Fibroblast of lung (primary cell): ENCODE measurements at places on chromosomes 2 and 18.

DNA sequence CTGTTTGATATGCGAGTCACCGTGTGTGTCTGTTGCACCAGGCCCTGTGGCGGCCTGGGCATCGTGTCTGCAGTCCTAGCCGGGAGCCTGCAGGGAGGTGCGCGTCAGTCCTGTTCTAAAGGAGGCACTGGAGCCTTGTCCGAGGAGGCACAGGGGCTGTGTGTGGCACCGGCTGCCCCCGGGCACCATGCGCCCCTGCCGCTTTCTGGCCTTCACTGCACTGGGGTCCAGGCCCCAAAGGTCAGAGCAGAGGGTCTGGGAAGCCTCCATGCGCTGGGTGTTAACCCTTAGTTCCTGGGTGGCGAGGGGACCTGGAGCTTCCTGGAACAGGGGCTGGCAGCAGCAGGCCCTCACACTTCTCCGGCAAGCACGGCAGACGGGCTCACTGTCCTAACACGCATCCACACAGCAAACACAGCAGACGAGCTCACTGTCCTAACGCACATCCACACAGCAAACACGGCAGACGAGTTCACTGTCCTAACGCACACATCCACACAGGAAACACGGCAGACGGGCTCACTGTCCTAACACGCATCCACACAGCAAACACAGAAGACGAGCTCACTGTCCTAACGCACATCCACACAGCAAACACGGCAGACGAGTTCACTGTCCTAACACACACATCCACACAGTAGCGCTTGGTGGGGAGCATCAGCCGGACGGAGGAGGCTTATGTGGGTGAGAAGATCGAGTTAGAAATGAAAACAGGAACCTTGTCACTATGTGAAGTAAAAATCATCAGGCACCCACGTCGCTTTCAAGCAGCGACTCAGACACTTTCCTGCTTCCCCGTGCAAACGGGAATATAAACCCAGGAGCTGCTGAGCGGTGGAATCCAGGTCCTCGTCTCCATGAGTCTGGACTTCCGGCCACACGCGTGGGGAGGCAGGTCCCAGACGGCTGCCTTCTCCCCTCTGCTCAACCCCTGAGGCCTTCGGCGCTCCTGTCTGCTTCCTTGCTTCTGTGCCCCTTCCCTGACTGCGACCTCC lies 65.3 kb downstream of the TPO start:
- DNase-seq, result no peak

GRCh38 chr2:20525041-20526035 lies 78.5 kb downstream of the RHOB start:
- DNase-seq, result peak; percentile 46

DNA sequence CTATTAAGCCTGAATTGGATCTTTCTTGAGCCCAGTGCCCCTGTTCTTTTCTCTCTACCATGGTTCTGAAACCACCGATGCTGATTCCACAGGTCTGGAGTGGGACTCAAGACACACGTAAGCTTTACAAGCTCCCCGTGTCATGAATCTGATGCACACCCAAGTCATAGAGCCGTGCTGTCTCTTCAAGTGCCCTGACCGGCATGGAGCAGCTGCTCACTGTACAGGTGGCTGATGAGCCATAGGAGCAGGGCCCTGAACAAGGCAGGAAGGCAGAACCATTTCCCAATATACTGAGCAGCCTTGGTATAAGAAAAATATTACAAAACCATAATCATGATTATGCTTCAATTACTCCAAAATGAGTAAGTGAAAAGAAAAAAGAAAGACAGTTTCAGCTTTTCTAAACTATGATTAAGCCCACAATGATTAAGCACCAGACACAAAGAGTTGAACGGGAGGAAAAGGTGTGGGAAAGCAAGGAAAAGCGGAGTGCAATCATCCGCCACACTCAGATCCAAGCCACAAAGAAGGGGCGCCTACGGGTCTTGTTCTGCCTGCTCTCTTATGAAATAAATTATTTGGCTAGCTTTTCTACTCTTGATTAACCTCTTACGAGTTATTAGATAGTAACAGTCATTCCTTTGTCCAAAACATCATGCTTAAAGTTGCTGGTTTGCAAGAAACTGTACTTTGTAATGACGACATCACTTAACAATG lies 41.7 kb downstream of the NOL10 start:
- peak; percentile 73 for DNase-seq

- DNase-seq, result peak; percentile 60
These were observed 47.1 kb upstream of the ZFP36L2 start for GRCh38 chr2:43273529-43273928.

DNA sequence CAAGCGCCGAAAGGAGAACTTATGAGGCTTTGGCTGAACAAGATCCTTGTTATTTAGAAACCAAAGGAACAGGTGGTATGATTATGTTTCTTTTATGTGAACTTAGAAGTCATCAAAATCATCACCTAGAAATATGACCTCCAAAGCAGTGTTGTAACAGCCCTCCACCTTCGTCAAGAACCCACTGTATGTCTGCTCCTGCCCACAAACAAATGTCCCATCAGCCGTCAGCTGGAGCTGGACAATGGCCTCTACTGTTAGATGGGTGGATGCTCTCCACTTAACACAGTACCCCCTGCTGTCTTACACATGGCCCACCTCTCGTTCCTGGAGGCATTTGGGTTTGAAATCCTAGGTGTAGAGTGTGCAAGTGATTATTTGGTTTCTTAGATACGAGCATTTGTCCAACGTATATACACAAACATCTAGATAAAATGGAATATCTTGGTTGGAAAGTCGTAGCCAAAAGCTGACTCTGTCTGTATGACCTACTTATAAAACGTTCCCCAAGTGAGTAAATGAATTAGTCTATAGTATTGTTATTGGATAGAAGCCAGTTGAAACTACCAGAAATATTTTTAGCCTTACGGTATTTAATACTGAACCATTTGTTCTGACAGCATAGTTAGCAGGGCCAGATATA lies 113.0 kb downstream of the CRIM1 start:
- peak; percentile 92 for DNase-seq

DNA sequence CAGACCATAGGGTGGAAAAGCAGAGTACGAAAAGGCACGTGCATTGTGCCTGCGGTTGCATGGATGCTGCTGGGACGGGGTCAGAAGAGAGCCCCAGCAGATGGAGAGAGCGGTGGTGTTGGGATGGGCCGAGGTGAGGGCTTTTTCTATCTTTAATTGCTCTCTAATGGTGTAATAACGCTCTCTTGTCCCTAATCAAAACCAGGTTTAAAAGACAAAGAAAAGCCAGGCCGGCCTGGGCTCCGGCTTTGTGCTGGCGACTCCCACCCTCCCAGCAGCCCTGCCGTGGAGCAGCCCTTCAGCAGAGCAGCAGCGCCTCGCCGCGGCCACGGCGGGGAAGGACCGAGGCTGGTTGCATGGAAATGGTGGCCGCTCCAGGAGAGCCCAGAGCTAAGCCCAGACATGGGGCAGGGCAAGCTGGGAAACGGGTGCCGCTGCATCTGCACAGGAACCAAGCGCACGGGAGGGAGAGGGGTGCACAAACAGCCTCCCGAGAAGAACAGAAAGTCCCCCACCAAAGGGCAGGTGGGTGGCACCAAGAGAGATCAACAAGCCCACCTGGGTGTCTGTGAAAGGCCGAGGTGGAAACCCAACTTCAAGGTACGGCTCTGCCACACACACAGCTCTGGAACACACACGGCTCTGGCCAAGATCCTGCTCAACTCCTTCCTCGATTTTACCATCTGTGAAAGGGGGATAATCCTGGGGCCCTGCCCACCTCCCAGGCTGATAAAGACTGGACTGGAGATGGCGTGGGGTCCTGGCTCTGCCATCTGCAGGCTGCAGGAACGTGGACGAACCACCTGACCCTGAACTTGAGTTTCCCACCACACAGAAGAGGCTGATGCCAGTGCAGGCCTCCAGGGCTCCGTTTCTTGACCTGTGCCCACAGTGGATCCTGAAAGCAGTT lies 15.0 kb downstream of the HS1BP3 start:
- peak; percentile 77 for DNase-seq

DNA sequence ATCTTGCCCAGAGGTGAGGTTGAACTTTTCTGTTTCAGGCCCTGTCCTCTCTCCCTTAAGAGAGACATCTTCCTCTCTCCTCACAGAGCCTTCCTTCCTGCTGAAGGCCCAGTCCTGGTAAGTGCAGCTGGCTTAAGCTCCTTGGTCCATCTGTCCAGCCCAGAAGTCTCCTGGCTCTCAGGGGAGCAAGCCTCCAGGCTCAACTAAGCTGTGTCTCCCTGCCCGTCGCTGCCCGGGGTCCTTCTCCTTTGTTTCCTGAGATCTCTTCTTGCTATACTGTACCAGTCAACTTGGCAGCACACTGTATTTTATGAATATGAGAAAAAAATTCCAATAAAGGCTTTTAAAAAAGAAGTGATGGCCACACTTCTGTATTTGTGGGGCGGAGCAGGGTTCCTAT lies 77.4 kb downstream of the KCNF1 start:
- no peak for DNase-seq

DNA sequence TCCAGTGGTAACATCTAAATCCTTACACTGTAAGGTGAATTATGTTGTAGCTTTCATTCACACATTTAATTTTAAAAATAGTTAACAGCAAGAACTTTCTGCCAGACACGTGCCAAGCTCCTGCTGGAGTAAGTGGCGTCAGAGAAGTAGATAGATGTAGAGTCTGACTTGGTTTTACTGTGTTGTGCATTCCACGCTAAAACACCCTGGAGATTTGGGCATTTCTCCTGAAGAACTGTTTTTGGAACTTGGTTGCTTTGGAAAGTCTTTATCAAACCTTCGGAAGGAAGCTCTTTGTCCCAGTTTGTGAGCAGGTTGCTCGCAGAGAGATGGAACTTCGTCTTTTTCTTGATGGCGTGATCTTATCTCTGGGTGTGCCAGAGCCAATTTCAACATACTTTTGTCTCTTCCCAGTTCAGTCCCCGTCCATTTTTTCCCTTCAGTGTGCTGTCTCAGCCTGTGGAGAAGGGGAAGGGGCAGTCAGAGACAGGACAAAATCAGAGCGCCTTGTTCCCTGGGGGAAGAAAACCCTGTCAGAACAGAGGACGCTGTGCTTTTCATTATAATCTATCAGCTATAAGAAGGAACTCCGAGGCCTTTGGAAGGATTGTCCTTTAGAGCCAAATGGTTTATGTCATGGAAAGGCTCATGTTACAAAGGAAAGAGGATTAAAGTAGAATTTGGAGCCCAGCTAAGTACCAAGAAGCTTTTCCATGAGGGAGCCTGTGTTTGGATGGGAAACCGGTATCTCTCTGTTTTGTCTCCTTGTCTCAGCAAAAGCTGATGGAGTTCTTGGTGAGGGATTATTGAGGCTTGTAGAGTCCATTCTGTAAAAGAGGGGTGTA lies 18.9 kb downstream of the GRHL1 start:
- peak; percentile 59 for DNase-seq

DNA sequence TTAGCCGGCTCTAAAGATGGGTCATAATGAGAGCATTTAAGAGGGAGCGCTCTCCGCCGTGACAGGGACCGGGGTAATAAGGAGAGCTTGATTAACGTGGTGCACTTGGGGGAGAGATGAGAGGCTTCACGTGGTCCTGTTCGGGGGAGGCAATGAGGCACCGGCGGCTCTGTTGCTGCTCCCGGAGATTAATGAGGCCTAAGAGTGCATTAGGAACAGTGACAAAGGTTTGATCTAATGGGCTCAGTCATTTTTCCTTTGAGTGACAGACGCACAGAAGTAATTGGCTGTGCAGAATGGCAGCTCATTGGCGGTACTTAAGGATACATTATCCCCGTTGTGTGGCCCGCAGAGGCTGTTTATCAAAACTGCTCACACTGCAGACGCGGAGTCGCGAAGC lies 250.7 kb downstream of the GBX2 start:
- no peak for DNase-seq

DNA sequence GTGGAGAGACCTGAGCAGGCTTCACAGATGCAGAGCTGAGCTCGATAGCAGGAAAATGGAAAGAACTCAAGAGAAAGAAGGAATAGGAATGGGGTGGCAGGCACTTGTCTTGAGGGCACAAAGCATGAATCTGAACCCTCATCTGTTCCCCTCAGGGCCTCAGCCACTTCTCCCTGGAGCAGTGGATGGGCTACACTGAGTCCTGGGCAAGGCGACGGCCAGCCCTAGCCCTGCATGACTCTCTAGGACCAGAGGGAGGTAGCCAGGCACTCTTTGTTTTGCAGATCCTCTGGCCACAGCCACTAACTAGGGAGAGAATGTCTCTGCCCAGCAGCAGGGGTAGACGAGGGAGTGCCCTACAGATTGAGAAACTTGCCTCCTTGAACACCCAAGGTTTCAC lies 3.4 kb upstream of the TEX51 start:
- DNase-seq, result no peak
